ENCODE measurements at places on chromosomes 1 and 21. TPM values are rescaled to one million over a fixed set of nuclear protein-coding genes. Genes with fewer than 3 reads are reported as not detected.

DNA sequence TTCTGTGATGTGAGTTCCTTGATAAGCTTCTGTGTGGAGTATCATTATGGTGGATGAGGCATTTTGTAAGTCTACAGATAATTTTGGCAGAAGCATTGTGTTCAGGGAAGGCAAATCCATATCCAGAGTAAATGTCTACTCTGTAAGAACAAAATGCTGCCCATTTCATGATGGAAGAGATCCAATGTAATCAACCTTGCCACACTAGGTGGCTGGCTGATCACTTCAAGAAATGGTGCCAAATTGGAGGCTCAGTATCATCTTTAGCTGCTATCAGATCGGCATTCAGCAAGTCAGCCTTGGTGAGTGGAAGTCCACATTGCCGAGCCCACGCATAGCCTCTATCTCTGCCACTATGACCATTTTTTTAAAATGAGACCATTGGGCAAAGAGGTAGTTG lies 565.8 kb upstream of the USP24 start:
- DNase-seq = no peak

DNA sequence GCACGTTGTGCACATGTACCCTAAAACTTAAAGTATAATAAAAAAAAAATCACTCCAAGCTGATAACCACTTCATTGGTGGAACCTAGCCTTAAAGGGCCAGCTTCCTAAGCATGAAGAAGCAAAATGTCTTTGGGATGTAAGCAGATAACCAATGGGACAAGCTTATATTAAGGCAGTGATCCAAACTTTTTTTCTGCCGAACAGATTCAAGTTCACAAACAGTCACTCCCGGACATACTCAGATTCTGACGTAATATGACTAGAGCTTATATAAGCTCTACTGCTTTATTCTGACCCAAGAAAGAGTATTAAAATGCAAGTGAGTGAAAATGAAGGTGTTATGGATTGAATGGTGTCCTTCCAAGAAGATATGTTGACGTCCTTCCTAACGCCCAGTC lies 44.9 kb upstream of the HIVEP3 start:
- no peak for DNase-seq

- DNase-seq = peak; percentile 70
Measured at GRCh38 chr1:30085811-30086770, 637.3 kb downstream of the MATN1 start.

- DNase-seq = no peak
Measured at GRCh38 chr1:209414803-209415329, 168.6 kb upstream of the CAMK1G start.

- no peak for DNase-seq
Measured at GRCh38 chr1:223225481-223225880, 82.4 kb upstream of the TLR5 start.

- DNase-seq = no peak
Measured at GRCh38 chr1:88768816-88769215, 84.7 kb downstream of the PKN2 start.

DNA sequence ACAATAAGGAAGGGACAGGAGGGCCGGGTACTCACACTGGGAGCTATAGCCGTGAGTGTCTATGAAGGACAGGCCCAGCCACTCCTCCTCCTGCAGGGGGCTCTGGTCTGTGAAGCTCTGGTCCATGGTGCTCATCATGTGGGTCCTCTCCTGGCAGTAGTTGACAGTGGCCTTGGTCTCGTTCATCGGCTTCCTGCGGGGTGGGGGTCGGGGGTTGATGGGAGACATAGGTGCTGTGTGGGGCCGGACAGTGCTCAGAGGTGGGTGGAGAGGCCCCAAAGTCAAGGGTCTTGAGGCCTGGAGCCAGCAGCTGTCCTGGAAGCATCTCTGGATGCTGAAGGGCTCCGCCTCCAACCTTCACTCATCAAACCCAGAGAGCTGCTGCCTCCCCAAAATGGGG lies 260.4 kb downstream of the PTPRU start:
- DNase-seq = no peak

DNA sequence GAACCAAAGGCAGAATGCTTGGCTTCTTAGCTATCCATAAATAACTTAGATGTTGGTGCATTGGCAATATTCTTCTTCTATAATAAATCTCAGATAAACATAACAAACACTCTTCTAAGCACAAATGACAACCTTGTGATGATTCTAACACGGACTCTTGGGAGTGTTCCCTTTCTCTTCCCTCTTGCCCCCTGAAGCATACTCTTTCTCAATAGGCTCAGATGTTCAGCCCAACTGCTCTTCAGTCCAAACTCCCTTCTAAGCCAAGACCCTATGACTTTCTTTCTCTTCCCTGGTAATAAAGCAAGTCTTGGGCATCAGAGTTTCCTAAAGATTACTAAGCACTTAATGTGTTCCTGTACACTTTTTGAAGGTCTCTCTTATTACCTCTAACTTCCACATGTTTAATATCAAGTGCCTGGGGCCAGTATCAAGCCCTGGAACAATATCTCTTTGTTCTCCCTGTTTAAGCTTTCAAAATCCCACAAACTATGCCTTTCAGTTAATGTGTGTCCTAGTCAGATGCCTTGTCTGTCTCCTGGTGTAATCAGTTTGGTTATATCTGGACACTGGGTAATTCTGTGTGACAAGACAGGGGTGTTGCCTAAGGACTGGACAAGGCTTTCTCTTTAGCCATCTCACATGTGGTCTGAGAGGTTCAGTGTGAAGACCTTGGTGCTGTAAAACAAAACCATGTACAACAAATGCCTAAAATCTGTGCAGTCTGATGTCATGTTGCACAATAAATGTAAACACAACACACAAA lies 92.9 kb upstream of the IVNS1ABP start:
- DNase-seq = no peak

- DNase-seq = no peak
Measured at GRCh38 chr1:93980320-93981273, 71.4 kb upstream of the GCLM start.

DNA sequence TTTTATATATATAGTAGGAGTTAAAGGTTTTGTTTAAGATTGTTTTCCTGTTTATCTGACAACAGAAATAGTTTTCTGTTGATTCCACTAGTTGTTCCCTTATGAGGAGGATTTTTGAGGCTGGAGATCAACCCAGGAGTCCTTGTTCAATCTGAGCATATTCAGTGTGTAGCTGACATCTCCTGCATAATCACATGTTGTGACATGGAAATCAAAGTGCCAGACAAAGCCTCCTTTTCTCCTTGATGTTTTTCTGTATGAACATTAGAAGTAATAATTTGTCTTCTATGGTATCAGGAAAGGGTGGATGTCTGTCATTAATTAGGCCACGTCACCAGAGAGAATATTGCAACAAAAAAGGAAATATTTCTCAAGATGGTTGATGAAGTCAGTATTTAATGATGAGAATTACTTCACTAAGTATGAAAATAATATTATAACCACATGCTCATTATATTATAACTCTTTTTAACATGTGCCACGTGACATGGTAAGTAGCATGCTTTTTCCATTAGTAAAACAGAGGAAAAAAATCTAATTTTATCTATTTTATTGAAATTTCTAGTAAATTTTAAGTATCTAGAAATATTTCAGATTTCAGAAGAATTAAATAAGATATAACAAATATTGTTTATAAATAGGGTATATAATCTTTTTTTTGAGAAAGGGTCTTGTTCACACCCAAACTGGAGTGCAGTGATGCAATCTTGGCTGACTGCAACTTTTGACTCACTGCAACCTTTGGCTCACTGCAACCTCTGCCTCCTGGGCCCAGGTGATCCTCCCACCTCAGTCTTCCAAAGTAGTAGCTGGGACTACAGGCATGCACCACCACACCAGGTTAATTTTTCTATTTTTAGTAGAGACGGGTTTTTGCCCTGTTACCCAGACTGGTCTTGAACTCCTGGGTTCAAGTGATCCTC lies 223.5 kb downstream of the HMCN1 start:
- DNase-seq = no peak

- no peak for DNase-seq
Measured at GRCh38 chr1:19023787-19024186, 67.3 kb upstream of the IFFO2 start.

GRCh38 chr1:40708750-40709099 lies 17.2 kb downstream of the NFYC start:
- DNase-seq = no peak

- no peak for DNase-seq
Measured at GRCh38 chr1:41503538-41504113, 19.1 kb upstream of the EDN2 start.

DNA sequence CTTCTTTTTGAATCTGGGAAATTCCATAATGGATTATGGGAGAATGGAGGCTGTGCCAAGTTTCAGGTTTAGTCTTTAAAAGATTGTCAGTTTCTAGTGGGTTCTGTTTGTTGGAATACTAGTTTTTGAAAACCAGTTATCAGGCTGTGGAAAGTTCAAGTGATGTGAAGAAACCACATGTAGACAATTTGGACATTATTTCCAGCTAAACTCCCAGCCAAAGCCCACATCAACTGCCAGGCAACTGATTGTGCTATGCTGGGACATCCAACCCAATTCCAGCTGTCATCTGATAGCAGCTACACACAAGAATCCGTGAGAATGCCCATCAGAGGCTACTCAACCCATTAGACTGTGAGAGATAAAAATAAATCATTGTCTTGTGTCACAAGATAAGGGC lies 546.1 kb upstream of the ADAMTS5 start:
- DNase-seq = no peak

DNA sequence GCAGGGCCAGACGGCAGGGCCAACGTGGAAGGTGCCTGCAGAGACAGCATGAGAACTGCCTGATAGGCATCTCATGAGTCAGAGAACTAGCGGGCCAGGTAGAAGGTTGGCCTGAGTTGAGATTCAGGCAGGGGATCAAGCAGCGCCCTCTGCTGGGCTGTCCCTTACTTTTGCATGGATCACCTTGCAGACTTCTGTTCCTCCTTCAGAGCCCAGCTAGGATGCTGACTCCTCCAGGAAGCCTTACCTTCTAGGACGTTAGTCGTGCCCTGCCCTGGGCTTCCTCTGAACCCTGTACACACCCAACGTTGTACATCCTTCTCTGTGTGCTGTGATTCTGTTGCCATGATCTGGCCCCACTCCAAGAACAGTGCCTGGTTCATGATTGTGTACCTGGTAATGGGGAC lies 231.3 kb upstream of the VAMP3 start:
- DNase-seq = no peak

DNA sequence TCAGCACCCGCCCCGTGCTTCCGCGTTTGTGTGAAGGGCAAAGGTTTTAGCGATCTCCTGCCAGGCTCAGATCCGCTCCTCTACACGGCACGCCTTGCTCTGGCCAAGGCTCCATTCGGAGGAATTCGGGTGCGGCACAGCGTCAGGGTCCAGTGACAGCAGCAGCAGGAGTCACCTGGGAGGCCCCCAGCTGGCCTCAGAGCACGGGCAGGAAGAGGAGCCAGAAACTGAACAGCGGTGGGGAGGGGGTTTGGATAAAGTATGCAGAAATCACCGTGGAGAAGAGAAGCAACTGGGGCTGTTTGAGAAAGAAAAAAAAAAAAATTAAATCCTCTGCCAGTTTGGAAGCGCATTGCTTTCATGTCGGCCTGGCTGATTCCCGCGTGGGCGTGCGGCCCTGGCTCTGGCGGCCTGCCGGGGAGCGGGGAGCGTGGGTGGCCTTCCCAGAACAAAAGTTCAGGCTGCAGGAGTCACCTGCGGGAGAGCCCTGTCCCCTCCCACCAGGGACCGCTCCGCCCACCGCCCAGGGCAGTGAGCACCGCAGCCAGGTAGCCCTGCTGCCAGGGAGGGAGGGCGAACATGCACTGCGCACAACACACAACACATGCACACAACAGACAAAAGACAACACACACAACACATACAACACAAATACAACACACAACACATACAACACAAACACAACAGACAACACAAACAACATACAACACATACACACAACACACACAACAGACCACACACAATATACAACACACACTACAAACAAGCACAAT lies 107.6 kb downstream of the ETS2 start:
- DNase-seq = peak; percentile 79

DNA sequence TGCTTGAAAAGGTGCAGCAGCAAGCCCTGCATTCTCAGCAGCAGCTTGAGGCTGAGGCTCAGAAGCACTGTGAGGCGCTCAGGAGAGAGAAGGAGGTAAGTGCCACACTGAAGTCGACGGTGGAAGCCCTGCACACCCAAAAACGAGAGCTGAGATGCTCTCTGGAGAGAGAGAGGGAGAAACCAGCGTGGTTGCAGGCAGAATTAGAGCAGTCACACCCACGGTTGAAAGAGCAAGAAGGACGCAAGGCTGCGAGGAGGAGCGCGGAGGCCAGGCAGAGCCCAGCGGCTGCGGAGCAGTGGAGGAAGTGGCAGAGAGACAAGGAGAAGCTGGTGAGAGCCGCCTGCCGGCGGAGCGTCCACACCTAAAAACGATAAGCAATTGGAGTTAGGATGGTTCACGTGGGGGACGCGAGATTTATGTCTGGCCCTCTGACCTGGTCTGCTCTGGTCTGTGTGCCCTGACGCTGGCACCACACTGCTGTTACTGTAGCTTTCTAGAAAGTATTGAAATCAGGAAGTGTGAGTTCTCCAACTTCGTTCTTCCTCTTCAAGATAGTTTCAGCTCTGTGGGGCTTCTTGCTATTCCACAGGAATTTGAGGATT lies 26.7 kb upstream of the DIP2A start:
- DNase-seq = no peak

DNA sequence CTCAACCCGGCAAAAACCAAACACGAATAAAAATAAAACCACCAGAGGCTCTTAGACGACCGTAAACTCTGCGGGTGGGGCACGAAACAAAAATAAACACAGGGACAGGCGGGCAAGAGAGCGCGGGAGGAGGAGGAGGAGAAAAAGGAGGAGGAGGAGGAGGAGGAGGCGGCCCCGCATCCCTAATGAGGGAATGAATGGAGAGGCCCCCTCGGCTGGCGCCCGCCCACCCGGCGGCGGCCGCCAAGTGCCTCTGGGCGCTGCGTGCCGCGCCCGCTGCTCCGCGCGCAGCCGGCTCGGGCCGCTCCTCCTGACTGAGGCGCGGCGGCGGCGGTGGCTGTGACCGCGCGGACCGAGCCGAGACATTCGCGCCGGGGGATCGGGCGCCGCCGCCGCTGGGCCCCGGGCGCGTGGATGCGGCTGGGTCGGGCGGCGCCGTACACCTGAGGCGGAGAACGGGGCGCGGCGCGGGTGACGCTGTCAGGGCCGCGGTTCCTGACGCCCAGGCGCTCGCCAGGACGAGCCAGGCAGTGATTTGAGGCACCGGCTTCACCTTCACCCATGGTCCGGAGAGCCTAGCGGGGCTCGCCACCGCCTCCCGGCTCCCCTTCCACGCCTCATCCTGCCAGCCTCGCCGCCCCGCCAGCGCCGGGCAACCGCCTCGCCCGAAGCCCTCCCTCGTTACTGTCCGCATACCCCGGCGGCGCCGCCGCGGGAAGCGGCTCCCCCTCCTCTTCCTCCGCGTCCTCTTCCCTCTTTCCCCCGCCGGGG lies at the start of gene MARK1:
Gene MARK1, plus strand, starts transcription at position 229 of the 771 bp plus-strand sequence. CDS start 687 bp downstream, outside the sequence.
- DNase-seq = peak; percentile 77

GRCh38 chr1:212190169-212190568 lies 95.0 kb upstream of the PPP2R5A start:
- DNase-seq = no peak

Gene TMPRSS15
- not detected for total RNA-seq

Gene SV2A
- total RNA-seq = 1.7 TPM

Gene SDC3
- 84.9 TPM for total RNA-seq

Gene MIGA1
- total RNA-seq = 29.4 TPM

Gene NUF2
- 0.49 TPM for total RNA-seq

Gene GSTM5
- total RNA-seq = 41.6 TPM

Gene S100A2
- 3.5 TPM for total RNA-seq

Gene JAK1
- total RNA-seq = 90.3 TPM

Gene BNIPL
- total RNA-seq = 0.22 TPM

Gene RIPPLY3
- total RNA-seq = not detected

Gene RGSL1
- not detected for total RNA-seq

Gene PCP4
- 8.5 TPM for total RNA-seq

Gene HSPB7
- total RNA-seq = 10.7 TPM

Gene C1orf105
- total RNA-seq = not detected

Gene F13B
- not detected for total RNA-seq

Gene ADAMTSL4
- total RNA-seq = 70.2 TPM

Measured in sciatic nerve (tissue), 2 donors.